Activated naive CD8-positive, alpha-beta T cell treated with anti-CD3 and anti-CD28 coated beads, Interleukin-2, amount 10 ng/mL, durations not matched to agents 7 days and 5 days (primary cell): ENCODE measurements at places on chromosomes 12 and 14.

DNA sequence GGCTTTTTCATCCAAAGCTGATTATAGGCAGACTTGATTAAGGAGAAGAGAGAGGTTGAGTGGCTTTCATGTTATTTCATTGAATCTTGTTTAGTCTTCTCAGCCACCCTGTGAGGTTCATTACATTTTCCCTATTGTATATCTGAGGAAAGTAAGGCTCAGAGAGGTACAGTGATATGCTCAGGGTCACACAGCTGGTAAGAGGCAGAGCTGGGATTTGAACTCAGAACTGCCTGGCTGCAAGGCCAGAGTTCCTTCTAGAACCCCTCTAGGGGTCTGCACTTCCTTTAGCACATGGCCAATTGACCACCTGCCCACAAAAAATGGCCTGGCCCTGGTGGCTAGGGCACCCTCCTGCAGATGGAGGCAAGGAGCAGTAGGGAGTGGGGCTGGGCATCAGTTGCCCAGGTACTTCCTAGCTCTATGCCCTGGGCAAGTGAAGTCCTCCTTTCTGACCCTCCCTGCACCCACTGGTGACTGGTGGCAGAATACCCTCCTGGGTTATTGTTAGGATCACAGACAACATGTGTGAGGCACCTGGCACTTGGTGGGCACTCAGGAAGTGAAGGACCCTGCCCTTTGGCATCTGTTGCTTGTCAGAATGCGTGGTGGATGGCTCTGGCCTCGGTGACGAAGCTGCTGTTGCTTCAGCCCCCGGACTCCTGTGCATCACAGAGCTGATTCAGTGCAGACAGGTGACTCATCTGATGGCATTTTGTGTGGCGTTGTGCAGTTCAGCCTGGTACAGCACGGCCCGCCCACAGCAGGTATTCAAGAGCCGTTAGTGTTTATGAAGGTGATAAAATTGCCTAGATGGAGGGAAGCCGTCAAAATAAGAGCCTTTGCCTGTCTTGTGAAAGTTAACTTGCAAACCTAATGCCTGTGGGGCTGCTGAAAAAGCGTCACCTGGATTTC is 115.8 kb downstream of the SLC25A47 start:
- no peak for DNase-seq

DNA sequence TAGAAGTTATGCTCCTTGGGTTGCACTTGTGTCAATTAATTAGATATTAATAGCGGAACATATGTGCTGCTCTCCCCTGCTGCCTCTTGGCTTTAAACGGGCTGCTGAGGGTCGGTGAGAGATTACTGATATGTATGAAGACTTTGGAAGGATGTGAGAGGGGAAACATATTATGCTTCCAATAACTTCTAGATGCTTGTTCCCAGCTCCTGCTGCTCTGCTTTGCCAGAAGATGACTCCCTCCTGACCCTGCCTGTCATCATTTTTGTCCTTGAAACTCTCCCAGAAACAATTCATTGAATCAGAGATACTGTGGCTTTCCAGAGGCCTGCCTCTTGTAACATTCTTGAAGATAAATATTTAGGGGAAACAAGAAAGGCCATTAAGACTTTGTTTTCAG is 300.1 kb upstream of the STXBP6 start:
- DNase-seq, result no peak

DNA sequence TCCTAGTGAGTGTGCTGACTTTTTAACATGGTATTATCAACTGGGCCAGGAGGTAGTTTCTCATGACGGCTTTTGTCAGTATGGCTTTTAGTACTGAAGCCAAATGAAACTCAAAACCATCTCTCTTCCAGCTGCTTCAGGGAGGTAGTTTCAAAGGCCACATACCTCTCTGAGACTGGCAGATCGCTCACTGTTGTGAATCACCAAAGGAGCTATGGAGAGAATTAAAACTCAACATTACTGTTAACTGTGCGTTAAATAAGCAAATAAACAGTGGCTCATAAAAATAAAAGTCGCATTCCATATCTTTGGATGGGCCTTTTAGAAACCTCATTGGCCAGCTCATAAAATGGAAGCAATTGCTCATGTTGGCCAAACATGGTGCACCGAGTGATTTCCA is 141.1 kb downstream of the HMGA2 start:
- DNase-seq, result no peak

DNA sequence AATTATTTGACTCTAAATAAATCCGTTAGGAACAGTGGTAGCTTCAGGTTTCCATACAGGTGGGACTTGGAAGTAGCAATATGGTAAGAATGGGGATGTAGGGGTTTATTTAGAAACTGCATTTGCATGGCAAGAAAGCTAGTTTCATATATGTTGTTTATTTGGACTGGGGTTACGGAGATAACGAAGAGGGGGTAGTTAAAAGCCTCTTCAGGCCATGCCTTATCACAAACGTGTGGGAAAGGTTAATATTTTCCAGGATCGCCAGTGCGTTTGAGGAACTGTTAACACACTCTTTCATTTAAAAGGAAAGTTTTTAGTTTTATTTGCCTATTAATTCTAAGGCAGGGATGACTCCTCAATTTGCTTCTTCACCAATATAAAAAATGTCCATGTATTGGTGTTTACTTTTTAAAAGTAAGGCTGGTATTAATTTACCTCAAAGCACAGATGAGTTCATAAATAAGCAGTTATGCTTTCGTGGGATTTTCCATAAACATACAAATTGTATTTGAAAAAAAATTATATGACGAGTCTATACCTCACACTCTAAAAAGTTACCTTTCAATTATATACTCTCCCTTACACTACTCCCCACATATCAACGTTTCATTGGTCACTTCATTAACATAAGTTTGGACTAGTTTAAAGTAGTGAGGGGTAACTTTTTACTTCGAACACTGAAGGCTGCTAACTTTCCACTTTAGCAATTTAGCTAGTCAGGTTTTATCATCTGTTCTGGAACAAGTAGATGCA is 814 bp downstream of the RAB2B start:
- no peak for DNase-seq

GRCh38 chr12:44780221-44780790 is 95.8 kb downstream of the NELL2 start:
- no peak for DNase-seq

DNA sequence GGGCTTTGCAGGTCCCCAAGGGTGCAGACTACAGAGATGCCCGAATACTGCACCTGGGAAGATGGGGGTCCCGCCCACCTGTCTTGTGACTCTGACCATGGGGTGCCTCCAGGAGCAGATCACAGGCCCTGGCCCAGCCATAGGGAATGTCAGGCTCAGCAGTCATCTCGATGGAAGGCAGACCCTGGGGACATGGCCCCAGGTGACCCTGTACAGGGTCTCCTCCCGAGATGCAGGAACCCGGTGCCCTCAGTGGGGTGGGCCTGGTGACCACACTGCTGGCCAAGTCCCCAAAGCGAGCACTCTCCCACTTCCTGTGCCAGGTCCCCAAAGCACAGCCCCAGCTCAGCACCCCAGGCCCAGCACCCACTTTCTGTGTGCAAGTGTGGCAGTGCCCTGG is 903.7 kb upstream of the USP15 start:
- no peak for DNase-seq
